ENCODE measurements at places on chromosomes 5 and 9. TPM values are rescaled to one million over a fixed set of nuclear protein-coding genes. Genes with fewer than 3 reads are reported as not detected.

HEMGN gene
- polyA plus RNA-seq, result 2.8 TPM

FSTL4 gene
- polyA plus RNA-seq, result not detected

CNTNAP3B gene
- polyA plus RNA-seq, result not detected

GKAP1 gene
- polyA plus RNA-seq, result 5.1 TPM

PCDHAC1 gene
- not detected for polyA plus RNA-seq

FEM1C gene
- 2.9 TPM for polyA plus RNA-seq

EPB41L4B gene
- not detected for polyA plus RNA-seq

GLRA1 gene
- not detected for polyA plus RNA-seq

GPR151 gene
- polyA plus RNA-seq, result not detected

IL13 gene
- not detected for polyA plus RNA-seq

GRCh38 chr5:38660194-38660668 lies 103.8 kb upstream of the LIFR start:
- no peak for DNase-seq

DNA sequence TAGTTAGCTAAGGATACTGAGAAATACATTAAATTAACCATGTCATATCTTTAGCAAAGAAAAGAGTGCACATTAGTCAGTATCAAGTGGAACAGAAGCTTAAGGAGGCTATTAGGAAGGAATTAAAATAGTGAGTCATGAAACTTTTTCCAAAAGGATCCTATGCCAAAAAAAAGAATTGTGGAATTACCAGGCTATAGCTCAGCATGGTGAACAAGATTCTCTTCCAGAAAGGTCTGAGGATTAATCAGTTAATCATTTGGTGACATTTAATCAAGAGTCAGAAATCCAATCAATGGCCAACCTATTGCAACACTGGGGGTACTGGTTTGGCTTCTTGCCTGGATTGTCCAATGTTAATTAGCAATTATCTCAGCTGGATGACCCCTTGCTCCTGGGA lies 244.5 kb upstream of the NMUR2 start:
- DNase-seq, result no peak

DNA sequence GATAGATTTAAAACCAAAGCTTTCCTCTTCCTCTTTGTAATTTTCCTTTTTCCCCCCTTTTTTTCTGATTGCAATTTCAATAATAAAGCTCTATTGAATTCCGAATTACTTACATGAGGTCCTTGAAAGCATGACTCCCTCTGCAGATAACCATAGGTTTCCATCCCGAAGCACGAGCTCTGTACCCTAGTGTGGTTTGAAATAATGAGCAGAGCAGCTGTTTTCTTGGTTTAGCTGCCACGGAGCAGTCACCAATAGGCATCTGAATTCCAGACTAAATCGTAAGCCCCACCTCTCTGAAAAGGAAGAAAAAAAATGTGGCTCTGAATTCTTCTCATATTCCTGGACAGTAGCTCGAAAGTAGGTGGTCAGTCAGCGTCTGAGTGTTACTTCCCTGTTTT lies 18.5 kb upstream of the GNE start:
- DNase-seq, result no peak

- no peak for DNase-seq
Measured at GRCh38 chr9:134648701-134649530, 7.3 kb downstream of the COL5A1 start.

DNA sequence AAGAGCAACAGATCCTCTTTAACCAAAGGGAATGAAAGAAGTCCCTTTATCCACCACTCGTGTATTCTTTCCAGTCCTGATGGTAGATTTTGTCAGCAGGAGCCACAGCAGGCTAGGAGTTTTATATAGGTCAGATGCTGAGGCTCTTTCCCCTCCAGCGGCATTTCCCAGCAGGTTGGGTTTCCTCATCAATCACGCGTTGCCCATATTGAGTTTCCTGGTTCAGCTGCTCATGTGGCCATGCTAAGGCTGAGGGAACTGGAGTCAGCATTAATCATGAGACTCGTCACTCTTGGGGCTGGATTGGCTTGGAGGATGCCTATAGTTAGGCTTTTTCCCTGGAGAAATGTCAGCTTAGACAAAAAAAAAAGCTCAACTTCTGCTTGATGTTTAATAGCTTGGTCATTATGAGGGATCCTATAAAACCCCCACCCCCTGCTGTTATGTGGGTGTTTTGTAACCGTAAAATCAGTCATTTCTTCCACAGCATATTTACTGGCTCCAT lies 193.4 kb upstream of the GAS1 start:
- no peak for DNase-seq

DNA sequence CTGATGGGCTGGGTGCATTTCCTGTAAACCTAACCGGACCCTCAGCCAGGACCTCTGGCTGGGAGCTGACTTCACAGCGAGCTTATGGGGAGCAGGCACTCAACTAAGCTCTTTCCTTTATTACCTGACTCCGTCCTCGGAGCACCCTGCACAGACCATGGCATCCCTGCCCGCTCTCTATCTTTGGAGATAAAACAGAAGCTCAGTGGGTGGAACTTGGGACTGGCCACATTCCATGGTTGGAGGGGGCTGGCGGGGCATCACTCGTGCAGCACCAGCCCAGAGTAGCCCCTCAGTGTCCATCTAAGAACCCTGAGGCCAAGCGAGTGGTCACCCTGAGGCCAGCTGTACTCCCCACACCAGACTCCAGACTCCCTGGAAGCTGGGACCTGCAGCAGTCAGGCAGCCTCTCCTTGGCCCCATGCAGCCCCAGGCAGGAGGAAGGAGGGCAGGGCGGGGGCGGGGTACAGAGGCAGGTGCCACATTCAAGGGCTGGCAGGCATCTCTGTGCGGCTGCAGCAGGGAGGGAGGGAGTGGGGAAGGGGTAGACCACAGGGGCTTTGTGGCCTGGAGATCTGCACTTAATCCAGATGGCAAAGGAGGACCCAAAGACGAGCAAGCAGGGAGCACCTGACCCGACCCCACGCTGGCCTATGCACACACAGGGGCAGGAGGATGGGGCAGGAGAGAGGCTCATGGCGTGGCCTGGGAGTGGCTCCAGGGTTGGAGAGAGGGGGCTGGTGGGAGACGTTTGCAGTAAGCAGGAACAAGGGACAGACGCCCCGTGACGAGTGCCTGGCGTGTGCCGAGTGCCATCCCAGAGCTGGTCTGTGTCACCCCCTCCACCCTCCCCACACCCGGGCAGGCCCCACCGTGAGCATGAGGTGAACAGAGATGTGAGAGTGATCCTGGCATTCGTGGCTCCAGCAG lies 26.1 kb downstream of the GLT6D1 start:
- DNase-seq, result no peak

DNA sequence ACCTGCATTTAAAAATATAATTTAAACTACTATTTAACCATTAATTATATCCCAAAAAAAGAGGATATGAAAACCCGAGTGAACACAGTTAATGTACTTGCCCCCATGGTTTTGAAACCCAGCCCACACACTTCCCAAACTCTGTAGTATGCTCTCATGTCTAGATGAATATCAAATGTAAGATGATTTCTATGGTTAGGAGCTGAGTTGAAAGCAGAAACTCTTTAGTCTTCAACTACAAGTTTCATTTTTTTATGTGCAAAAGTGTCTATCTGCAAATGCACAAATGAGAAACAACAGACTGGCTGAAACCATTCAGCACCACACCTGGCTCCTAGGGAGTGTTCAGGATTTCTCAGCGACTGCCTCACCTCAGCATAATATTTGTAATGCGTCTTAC lies 183.3 kb downstream of the SEMA5A start:
- DNase-seq, result no peak

- no peak for DNase-seq
Measured at GRCh38 chr5:3601911-3602782, 6.5 kb downstream of the IRX1 start.

- no peak for DNase-seq
Measured at GRCh38 chr5:122392824-122393223, 80.8 kb downstream of the SNCAIP start.

DNA sequence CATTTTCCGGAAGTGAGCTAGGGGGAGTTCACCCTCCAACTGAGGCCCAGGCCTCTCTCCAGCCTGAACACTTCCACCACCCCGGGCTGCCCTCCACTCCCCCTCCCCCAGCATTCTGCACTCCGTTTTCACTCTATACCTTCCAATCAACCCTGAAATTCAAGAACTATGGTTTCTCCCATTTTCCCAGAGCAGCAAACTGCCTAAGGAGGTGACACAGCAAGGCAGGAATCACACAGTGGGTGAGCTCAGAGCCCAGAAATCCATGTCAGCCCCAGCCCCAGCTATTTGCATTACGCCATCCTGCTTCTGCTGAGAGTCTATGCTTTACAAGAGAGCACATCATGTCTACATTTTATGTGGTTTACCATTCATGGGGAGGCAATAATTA lies 11.9 kb downstream of the MSX2 start:
- DNase-seq, result no peak

- DNase-seq, result no peak
Measured at GRCh38 chr9:16970321-16970720, 99.9 kb upstream of the BNC2 start.

DNA sequence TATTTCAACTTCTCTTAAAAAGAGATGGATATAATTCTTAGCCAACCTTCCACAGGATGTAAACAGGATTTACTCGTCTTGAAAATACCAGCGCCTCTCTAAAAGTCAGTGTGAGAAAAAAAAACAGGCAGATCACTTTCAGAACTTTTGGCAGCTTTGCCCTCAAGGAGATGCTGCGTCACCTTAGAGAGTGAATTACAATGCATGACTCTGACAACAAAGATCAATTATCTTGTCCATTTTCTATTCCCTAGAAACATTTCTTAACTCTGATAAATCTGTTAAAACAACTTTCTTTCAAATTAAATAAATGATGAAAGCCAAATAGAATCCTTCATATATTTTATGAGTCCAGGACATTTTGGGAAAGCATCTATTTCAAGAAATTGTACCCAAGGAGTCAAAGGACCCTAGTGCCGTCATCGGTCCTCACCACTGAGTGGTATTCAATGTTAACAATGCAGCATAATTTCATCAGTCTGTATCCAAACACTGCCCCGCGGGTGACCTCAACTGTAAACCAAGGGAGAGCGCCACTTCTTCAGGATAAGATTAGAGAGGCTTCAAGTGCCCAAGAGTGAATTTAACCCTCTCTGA lies 536.0 kb downstream of the PDE4D start:
- DNase-seq, result no peak

- DNase-seq, result no peak
Measured at GRCh38 chr9:10566848-10567247, 46.0 kb downstream of the PTPRD start.

DNA sequence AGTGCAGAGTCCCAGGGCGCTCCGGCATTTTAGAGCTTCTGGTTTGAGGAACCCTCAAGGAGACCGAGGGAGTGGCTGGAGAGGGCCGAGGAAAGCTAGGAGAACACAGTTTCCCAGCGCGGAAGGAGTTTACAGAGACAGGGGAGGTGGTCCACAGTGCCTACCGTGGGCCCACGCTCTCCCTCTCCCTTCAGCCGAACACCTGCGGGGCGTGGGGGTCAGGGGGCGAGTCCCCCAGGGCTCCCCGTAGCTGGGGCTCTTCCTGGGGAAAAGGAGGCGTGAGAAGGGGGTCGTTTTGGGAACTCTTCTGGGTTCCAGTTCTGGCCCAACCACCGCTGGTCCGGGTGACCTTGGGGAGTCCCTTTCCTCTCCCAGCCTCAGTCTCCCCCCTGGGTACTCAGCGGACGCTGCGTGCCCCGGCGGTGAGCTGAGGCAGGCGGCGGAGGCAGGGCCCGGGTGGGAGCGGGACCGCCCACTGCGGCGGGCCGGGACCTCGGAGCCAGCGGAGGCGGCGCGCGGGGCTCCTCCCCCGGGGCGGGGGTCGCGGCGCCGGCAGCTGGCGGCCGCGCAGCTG lies 368 bp upstream of the FRMPD1 start:
- no peak for DNase-seq

GRCh38 chr9:135732569-135733257 lies 30.7 kb downstream of the KCNT1 start:
- no peak for DNase-seq

DNA sequence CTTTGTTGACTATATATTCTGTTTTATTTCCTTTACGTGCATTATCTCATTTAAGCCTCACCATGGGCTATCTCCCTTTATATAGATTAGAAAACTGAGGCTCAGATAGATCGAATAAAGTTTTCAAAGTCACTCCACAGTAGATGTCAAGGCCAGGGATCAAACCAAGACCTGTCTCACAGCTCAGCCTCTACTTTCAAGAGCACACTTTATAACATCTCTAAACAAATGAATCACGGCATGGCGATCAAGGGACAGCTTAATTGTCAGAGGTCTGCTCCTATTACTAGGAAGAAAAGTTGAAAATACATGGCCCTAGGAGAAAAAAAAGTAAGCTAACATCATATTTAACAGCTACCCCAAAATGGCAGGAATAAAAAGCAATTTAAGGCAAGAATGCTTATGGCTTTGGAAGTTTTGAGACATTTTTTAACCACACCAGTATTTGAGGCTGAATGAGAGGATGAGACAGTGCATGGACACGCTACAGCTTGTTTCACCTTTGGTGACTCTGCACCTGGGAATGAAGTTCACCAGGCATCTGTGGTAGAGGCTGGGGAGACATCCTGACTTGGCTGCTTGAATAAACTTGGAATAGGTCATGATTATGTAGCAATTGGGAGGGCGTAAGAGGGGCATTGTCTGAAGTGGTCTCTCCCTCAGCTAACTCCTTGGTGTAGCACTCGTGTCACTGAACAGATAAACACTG lies 486.8 kb upstream of the WWC1 start:
- no peak for DNase-seq

DNA sequence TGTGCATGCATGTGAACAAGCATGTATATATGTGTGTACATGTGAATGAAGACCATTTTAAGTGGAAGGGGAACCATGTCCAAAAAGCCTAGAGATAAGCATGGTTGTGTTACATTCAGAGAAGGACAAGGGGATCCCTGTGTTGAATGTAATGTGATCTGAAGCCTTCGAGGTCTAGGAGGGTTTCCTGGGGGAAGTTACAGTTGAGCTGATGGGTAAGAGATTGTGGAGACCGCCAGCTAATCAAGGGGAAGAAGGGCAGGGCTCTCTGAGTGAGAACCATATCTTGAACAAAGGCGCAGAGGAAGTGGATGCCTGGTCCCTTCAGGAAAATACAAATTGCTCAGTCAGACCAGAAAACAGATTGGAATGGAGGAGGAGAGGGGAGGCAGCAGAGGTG lies 45.5 kb upstream of the TNFSF15 start:
- DNase-seq, result no peak

Measured in CD8-positive, alpha-beta memory T cell (primary cell).